ENCODE measurements at places on chromosomes 3 and 15.

DNA sequence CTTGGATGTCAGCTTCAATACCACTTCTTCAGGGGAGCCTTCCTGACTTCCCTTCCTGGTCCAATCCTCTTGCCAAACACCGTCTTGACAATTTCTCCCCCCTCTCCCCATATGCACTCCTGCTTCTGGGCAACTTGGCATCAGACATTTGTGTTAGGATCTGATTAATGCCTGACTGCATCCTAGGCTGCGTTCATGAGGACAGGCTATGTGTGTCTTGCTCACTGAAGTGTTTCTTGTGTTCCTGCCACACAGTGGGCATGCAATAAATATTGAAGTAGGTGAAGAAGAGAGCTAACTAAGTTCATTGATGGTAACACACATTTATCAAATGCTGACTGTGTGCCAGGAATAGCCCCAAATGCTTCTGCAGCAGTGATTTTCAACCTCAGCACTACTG is 36.4 kb upstream of the WNT5A start:
- DNase-seq: no peak

DNA sequence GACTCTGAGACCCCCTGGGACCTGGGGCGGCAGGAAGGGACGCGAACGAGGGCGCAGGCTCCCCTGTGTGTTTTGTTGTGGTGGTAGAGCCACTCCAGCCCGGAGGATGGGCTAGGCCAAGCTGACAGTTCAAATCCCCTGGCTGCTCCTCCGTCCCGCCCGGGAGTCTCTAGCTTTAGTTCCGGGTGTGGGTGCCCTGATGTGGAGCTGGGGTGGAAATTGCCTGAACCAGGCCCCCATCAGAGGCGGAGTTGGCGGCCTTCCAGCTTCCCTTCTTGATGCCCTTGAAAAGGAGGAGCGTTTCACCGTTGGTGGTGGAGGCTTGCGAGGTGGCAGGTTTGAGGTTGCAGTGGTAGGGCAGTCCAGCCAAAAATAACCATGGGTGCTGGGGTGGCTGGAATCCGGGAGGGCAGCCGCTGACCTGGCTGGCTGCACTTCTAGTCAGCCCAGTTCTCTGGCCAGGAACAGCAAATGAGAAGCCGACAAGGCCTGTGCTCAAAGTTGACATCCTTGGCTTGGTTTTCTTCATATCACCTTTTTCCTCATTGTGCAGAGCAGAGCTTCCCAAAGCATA is 817 bp downstream of the CLK3 start:
- peak; percentile 41 for DNase-seq

DNA sequence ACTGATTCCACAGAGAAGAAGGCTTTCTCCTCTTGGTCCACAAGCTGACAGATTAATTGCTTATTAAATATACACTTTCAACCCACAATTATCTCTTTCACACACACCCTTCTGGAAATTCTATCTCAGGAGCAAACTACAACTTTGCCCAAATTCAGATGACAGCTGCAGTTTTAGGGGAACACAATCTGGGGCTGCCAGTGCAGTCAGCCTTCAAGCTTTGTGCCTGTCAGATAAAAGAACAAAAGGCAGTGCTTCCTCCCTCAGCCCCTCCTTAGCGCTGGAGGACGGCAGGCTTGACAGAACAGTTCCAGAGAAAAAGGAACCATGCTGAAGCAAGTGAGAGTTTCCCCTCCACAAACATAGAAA is 99.6 kb downstream of the TMCC1 start:
- no peak for DNase-seq

GRCh38 chr3:14646589-14647413 is 4.8 kb upstream of the CCDC174 start:
- DNase-seq: no peak

DNA sequence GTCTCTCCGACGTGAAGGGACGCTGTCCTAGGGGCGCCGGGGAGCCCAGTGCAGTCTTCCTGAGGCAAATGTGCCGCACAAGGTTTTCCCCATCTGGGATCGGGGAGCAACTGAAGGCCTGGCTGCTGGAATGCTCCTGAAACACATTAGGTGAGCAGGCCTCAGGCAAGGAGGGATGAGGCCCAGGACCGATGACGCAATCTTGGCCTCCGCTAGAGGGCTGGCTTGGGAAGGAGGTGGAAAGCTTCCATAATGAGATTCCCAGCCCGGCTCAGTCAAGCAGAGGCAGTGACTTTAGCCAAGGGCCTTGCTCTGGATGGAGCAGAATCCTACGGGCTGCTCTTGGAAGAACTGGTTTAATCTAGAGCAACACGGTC is 50.8 kb downstream of the CPN2 start:
- no peak for DNase-seq

- DNase-seq: no peak
Measured at GRCh38 chr3:149772861-149773260, 19.5 kb downstream of the ANKUB1 start.

All from GM10248 (cell line).